Activated T-cell treated with anti-CD3 and anti-CD28 coated beads for 24 hours (primary cell): ENCODE measurements at places on chromosomes 13 and 19.

DNA sequence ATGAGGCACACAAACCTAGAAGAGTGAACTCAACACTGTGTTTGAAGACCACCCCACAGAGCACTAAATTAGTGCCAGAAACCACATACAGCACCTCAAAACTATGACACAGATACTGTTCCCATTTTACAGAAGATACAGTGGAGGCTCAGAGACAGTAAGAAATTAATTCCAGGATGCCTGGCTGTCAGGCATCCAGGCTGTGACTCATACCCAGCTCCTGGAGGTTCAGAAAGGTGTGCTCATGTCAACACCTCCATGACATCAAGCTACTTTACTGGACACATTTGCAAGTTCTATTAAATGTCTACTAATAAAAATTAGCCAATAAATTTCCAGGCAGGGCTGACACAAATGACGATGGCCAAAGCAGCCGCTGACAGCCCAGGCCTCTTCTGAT lies 176.3 kb downstream of the ABCC4 start:
- DNase-seq: no peak

DNA sequence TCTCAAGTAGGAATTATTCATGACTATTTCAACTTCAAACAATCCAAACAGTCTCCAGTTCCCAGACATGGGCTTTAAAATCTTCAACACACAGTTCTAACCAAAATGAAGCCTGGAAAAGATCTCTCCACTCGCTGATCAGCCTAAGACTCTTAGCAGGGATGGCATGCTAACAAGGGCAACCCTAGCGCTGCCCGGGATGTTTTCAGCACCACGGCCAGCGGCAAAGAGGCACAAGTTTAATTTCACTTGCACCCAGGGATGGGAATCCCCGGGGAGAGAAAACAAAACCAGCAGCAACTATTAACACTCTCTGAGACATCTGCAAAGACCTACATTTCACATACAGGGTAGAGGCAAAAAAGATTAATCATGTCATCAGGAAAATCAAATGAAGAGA lies 43.0 kb downstream of the CACNA1A start:
- DNase-seq: no peak

GRCh38 chr13:44921931-44922758 lies 67.1 kb downstream of the NUFIP1 start:
- no peak for DNase-seq

DNA sequence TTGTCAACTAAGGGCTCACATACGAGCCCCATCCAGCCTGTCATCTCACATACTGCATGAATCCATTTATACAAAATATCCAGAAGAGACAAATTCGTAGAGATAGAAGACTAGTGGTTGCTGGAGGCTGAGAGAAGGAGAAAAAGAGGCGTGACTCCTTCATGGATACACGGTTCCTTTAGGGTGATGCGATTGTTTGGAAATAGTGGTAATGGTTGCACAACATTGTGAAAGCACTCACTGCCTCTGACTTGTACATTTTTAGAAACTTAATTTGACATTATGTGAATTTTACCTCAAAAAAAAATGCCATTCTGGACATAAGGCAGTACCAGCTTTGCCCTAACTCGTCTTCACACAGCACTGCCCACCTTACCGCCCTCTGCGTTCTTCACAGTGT lies 27.3 kb downstream of the IGFL1 start:
- no peak for DNase-seq

- DNase-seq: no peak
Measured at GRCh38 chr13:42057918-42058530, 9.6 kb downstream of the DGKH start.

DNA sequence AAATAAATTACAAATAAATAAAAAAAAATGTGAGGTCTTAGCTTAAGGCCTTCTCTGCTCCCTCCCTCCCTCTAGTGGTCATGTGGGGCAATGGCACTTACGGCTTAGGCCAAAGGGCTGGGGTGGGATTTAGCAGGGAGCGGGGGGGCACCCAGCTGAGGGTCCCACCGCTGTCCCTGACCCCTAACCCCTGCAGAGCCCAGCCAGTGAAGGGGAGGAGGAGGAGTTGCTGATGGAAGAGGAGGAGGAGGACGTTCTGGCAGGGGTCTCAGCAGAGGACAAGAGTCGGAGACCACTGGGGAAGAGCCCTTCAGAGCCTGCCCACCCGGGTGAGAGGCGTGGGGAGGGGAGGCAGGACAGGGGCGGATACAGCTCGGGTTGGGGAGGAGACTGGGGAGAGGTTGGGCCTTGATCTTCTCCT lies 9.3 kb downstream of the MPND start:
- DNase-seq: no peak
